ENCODE measurements at places on chromosomes 6 and 20.

DNA sequence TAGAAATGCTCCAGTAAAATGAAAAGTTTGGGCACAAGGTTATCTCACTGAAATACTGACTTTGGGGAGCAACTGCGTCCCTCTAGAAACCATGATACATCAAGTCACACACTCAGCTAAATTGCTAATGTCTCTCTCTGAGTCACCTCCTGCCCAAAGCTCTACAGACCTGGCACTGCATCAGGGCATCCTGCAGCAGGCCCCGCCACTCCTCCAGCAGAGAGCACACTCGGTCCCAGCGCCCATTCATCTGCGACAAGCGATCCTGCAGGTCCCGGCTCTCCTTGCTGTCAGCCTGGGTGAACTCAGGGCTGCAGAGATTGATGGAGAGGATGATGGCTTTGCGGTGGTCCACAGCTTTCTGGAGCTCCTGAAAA, 329.0 kb downstream of the ESR1 start:
- DNase-seq = no peak

DNA sequence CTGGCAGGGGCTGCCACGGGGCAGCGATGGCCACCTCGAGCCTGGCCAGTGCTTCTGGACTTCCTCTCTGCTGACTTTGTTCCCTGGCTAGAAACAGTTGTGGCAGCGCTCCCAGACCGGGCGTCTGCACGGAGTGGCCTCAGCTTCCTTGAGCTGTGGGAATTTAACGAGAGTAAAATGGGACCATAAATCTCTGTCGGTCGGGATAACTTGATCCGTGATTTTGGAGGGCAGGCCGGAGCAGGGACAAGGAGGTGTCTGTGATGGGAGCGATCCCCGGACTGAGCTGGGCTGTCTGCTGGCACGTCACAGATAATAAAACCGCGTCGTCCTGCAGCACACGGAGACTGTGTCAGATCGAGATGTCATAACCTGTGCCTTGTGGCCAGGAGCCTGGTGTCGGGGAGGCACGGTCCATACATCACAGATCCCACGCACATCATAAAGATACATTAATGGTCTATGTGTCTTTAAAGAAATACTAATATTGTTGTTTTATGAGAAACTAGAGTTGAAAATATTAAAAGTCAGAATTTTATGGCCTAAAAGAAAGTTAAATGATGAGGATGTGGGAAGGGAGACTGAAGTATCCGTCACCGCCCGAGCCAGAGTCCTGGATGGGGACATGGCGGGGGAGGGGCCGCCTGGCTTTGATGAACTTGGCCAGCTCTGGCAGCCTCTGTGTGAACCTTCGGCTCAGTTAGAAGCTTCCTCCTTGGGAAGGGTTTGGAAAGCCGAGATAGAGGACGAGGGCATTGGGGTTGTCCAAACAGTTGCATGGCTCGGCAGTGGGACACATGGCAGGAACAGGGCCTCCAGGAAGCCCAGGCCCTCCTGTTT, 6.5 kb upstream of the RBBP8NL start:
- DNase-seq = no peak

- no peak for DNase-seq
Observed at GRCh38 chr6:134134654-134135053, 82.2 kb upstream of the SLC2A12 start.

DNA sequence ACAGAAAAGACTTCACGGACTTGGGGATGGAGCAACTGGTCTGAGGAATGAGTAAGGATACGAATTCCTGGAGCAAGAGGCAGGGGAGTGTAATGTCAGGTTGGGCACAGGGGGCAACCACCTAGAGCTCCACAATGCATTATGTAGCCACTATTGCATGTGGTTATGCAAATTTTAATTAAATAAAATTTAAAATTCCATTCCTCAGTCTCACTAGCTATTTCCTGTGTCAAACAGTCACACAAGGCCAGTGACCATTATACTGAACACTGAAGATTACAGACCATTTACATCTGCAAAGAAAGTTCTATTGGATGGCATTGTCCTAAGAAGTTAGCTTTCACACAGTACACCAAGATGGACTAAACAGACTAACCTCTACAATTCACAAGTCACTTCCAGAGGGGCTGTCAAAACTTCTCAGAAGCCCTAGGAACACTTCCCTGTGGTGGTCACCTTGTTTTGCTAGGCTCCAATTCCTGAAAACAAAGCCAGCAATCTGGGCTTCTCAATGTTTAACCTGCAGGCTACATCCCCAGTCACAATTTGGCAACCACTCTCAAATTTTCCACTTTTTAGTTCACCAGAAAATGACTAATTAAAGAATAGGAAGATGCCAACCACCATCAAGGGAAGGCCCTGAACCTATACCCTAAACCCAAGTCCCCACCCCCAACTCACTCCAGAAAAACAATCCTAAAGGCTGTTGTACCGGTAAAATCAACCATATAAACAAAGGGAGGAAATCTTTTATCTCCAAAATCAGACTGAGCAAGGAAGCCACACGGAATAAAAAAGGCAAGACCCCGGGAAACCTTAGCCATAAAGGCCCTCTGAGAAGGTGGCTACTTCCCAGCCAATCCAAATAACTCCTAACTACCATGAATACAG, 34.2 kb upstream of the C20orf203 start:
- no peak for DNase-seq

- no peak for DNase-seq
Observed at GRCh38 chr6:143060806-143061596, at the start of gene AIG1. AIG1 (plus strand) TSS chr6:143060889; CDS start chr6:143060926, 37 bp downstream.

DNA sequence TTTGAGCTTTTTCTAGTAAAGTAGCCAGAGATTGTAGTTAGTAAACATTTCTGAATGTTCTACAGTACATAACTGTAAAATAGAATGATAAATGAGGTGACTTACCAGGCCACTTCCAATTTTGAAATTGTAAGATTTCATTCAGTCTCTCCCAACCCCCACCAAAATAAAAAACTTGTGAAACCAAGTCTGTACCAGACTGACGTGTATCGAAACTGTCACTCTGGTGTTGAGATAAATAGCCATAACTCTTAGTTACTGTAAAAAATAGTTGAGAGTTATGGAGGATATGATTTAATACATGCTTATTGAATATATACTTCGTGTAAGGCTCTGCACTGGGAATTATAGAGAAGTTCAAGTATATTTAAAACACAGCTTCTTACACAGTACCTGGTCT, 455.7 kb downstream of the PLCB1 start:
- no peak for DNase-seq

GRCh38 chr20:23125159-23125558, 39.0 kb upstream of the CD93 start:
- no peak for DNase-seq

- DNase-seq = no peak
Observed at GRCh38 chr20:19555726-19556125, 202.3 kb upstream of the RIN2 start.

GRCh38 chr6:22807261-22807660, 237.9 kb downstream of the HDGFL1 start:
- DNase-seq = no peak

- no peak for DNase-seq
Observed at GRCh38 chr6:20554326-20554725, 20.1 kb downstream of the CDKAL1 start.

DNA sequence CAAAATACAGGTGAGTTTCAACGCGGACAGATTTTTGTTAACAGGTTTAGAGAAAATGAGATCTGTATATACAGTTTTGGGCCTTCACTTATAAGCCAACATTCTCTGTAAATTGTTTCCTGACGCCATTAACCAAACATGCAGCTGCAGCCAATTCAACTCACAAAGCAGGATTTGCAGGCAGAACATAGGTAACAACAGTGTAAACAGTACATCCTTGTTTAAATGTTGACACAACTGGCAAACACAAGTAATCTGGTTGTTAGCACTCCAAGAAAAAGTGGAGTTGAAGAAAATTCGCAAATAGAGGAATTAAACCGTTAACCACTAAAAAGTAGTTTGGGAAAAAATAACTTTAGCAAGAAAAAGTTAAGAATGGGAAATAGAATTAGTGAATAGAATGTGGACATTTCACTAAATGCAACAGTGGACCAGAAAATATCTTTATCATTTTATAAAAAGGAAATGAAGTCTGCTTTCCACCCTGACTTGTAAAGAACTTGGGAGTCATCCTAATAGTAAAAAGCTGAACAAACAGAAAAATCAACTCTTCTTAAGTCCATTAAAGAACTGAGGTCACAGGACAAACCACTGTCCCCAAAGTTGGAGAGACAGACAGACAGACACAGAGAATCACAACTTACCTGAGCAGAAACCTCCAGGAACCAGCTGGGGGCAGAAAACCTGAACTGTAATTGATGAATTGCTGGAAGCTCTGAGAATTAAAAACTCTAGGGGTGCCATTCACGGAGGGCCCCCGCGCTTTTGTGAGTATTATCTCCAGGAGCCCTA, 10.1 kb downstream of the SMIM28 start:
- no peak for DNase-seq

DNA sequence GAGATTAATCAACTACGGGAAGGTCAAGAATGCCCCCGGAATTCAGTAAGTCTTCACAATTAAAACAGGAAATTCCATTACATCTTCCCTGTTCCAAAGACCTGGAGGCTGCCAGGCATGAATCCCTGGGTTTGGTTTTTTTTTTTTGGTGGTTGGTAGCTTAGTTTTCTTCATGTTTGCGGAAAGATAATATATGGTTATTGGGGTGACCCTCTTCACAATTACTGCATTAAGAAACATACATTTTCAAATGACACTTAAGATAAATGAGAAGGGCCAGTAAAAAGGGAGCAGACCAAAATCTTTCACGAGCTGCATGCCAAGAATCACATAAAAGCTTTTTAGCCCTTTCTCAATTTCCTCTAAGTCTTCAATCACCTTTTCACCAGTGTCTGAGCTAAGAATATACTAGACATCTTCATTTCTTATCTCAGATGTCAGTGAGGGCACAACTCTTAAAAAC, 64.0 kb downstream of the KIF13A start:
- DNase-seq = no peak

DNA sequence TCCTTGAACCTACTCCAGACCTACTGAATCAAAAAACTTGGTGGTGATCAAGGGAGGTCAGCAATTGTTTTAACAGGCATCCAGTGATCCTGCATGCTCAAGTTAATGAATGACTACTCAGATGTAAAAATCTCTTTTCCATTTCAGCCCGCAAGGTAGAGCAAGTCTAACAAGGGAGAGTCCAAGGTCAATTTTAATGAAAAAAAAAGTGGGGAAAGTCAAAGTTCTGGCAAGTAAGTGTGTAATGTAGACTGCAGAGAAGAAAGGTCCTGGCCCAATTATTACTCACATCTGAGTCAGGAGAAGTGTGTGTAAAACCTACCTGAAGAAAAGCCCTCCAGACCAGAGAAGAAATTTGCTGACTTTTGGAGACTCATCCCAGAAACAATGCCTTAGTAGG, 193.5 kb downstream of the UBE3D start:
- no peak for DNase-seq

GRCh38 chr6:160523223-160523622, 140.9 kb downstream of the LPA start:
- no peak for DNase-seq

- no peak for DNase-seq
Observed at GRCh38 chr6:53568776-53569616, 24.1 kb upstream of the GCLC start.

GRCh38 chr6:109024784-109025183, 69.9 kb downstream of the SESN1 start:
- DNase-seq = no peak

Measured in Right ventricle myocardium inferior (tissue), 1 donor.